ENCODE measurements at places on chromosomes 12 and 14.

GRCh38 chr12:119672194-119672593, 4.3 kb downstream of the PRKAB1 start:
- no peak for DNase-seq

GRCh38 chr14:45972416-45972815, 679.2 kb downstream of the RPL10L start:
- DNase-seq = no peak

- no peak for DNase-seq
Measured at GRCh38 chr12:56759263-56759908, 3.7 kb upstream of the HSD17B6 start.

- no peak for DNase-seq
Measured at GRCh38 chr14:94441130-94441529, 11.5 kb downstream of the SERPINA11 start.

DNA sequence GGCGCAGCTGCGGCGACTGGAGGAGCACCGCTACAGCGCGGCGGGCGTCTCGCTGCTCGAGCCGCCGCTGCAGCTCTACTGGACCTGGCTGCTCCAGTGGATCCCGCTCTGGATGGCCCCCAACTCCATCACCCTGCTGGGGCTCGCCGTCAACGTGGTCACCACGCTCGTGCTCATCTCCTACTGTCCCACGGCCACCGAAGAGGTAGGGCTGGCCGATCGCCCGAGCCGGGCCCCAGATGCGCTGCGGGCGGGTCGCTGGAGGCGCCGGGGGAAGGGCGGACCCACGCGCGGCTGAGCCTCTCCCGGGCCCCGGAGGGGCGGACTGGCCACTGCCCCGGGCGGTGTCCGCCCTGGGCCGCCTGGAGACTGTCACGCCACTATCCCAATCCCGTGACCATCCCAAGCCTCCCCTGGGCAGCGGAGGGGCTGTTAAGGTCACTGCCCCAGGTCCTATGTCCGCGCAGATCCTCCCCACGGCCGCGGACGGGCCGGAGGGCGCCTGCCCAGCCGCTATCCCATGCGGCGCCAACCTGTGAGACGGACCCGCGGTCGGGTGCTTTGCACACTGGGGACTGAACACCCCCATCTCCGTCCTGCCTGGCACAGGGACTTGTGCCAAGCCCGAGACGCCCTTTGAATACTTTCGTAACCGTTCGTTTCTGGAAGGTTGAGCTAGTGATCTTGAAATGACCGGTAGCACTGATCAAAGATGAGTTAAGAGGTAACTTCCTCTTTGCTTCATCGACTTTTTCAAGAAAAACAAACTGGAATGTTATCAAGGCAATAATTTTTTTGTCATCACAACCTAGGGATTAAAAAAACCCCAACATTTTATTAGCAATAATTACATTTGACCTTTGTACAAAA, 725 bp downstream of the CHPT1 start:
- DNase-seq = peak; percentile 54

GRCh38 chr12:26469421-26470180, 274.2 kb downstream of the SSPN start:
- no peak for DNase-seq

- DNase-seq = no peak
Measured at GRCh38 chr12:94832780-94833681, 170.5 kb downstream of the NDUFA12 start.

DNA sequence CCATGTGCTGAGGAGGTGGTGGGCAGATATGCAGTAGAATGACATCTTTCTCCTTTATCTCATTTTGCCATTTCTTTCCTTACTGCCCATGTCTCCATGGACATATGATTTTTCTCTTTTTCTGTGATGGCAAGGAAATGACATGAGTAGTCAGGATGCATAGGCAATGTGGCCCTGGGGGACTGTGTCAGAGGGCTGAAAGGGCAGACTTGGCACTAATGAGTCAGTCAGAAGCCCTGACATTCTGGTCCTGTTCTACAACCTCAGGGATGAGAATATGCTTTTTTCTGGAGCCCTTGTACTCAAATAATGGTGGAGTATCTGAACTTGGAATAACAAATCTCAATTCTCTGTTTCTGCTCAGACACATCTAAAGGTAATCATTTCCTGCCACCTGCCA, 167.8 kb downstream of the TMEM117 start:
- DNase-seq = no peak

DNA sequence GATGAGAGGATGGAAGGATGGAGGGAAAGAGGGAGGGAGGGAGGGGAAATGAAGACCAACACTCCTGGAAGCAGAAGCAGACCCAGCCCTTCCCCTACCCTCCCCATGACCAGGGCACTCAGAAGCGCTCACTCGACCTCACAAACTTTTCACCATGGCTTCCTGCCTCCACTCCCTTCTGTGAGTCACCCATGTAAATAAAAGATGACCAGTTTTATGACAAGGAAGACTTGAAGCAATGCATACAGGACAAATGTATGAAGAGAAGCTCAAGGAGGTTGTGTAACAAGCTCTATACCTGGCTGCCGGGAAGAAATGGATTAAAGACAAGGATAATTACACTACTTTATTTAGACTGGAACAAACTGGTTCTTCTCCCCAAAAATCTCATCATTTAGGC, 63.8 kb downstream of the CDC42BPB start:
- peak; percentile 59 for DNase-seq

- DNase-seq = no peak
Measured at GRCh38 chr14:29576927-29577326, 350.7 kb downstream of the PRKD1 start.

GRCh38 chr12:53430116-53430515, 6.5 kb downstream of the AMHR2 start:
- no peak for DNase-seq

- DNase-seq = no peak
Measured at GRCh38 chr14:77485256-77485655, 13.4 kb downstream of the ISM2 start.

DNA sequence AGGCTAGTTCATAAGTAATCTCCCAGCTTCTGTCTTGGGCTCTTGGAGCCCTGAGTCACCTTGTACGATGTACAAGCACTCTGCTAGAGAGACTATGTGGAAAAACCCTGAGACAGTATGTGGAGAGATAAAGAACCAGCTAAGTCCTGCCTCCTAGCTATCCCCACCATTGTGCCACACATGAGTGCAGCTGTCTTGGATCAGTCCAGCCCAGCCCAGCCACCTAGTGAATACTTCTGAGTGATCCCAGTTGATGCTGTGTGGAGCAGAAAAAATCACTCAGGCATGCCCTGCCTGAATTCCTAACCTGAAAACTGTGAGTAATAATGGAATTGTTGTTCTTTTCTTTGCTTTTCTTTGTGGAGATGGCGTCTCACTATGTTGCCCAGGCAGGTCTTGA, 5.1 kb upstream of the SERPINA6 start:
- no peak for DNase-seq

GRCh38 chr12:6272300-6273204, 37.9 kb upstream of the PLEKHG6 start:
- DNase-seq = peak; percentile 66

- no peak for DNase-seq
Measured at GRCh38 chr12:13404631-13405473, 208.3 kb downstream of the EMP1 start.

DNA sequence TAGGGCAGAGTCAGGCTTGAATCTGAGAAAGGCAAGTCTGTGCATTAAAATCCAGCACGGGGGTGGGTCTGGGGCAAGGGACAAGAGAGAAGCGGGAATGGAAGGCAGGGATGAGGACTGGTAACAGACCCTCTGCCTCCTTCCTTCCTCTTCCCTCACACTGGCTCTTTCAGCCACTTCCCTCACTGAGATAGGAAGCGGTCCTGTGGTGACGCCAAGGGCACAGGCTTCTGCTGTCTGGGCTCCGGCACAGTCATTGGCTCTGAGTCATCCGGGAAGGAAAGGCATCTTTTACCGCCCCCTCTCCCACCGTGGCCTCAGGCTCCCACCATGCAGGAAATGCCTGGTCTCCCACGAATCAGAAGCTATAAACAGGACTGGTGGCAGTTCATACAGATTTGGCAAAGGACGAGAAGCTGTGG, 70.2 kb downstream of the ETV6 start:
- DNase-seq = no peak

GRCh38 chr12:131383741-131384543, 326.9 kb upstream of the SFSWAP start:
- DNase-seq = no peak

DNA sequence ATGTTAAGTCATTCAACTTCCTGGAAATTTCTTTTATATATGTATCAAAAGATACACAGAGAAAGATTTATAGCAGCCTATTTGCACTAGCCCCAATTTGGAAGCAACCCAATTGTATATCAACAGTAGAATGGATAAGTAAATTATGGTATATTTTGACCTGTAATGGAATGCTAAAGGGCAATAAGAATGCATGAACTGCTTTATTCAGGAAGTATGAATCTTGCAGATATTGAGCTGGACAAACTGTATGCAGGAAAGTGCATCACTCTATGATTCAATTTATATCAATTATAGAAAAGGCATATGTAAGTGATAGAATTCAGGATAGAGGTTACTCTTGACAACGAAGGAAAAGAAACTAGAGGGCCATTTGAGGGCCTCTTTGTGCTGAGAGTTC, 913.1 kb upstream of the FBXO33 start:
- DNase-seq = no peak

DNA sequence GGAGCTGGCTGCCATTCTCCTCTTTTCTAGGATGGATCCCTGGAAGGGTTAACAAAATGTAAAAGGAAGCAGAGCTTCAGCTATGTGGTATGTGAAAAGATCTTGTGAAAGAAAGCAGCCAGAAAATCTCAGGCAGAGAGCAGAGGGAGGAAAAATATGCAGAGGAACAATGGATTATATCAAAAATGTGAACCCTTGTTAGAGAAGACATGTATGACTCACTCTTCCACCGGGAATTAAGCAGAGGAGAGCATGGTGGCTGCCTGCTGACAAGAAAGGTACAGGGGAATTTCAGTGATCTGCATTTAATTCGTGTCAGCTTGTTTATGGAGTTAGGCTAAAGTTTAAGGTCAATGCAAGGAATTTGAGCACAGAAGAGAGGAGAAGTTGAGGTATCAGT, 46.3 kb downstream of the KCNA1 start:
- DNase-seq = no peak

- no peak for DNase-seq
Measured at GRCh38 chr12:22268973-22269372, 65.5 kb downstream of the ST8SIA1 start.

- no peak for DNase-seq
Measured at GRCh38 chr12:81222846-81223592, 145.1 kb downstream of the ACSS3 start.

GRCh38 chr14:39682582-39682981, 250.3 kb upstream of the FBXO33 start:
- DNase-seq = no peak

GRCh38 chr14:69131176-69131575, 21.7 kb downstream of the DCAF5 start:
- DNase-seq = no peak

- no peak for DNase-seq
Measured at GRCh38 chr14:68638141-68638999, 154.5 kb downstream of the ZFP36L1 start.

GRCh38 chr12:12358528-12358927, 1.6 kb downstream of the BORCS5 start:
- no peak for DNase-seq

DNA sequence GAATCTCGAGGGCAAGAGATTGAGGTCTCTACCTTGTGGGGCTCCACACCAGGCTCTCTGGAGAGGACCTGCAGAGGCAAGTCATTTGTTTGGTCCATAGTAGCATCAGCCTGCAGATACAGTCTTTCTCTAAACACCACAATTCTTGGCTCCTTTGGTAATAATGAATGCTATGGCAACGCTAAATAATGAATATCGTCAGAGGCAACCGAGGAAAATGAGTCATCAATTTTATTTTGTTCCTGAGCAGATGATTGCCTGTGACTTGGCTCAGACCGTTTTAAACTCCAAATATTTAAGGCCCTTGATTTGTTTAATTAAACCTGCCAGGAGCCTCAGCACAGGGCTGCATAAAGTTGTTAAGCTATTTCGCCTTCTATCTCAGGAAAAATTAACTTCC, 924.1 kb upstream of the TMEM132C start:
- DNase-seq = no peak
